Vagina (tissue), 2 donors: ENCODE measurements at places on chromosomes 11 and 22.

DNA sequence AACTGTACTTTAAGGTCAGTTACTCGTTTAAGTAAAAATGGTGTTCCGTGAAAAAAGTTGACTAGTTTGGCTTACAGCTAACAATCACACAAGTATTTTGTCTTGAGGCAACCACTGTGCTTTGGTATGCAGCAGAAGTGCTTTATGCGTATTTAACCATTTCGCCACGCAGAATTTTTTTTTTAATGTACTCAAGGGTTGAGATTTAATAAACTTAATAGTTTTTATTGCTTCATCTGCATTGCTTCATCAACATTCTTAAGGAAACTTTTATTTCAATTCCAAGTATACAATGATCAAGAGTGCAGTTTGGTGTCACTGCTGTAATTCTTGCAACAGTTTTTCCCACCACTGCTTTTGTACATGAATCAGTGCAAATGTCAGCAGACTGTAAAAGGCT is 66.4 kb downstream of the ZNRF3 start:
- no peaks in the 10 kb centered on the region for H3K27me3 ChIP-seq
- DNase-seq = no peak
- no peaks in the 10 kb centered on the region for H3K36me3 ChIP-seq
- peak overlapping the region; percentile 18 for H3K27ac ChIP-seq
- no peak overlapping the region for H3K4me3 ChIP-seq
- peaks cover 49% of the 10 kb centered on the region for H3K4me1 ChIP-seq

GRCh38 chr22:41844036-41844435 is 11.1 kb downstream of the SREBF2 start:
- peaks cover 100% of the 10 kb centered on the region for H3K4me1 ChIP-seq
- H3K27me3 ChIP-seq = no peaks in the 10 kb centered on the region
- no peak overlapping the region for H3K4me3 ChIP-seq
- peak overlapping the region; percentile 27 for H3K27ac ChIP-seq

GRCh38 chr22:29245626-29246385 is 22.0 kb downstream of the RHBDD3 start:
- peak; percentile 95 for DNase-seq
- no peak overlapping the region for H3K4me3 ChIP-seq
- H3K27ac ChIP-seq = no peak overlapping the region
- H3K36me3 ChIP-seq = no peaks in the 10 kb centered on the region

DNA sequence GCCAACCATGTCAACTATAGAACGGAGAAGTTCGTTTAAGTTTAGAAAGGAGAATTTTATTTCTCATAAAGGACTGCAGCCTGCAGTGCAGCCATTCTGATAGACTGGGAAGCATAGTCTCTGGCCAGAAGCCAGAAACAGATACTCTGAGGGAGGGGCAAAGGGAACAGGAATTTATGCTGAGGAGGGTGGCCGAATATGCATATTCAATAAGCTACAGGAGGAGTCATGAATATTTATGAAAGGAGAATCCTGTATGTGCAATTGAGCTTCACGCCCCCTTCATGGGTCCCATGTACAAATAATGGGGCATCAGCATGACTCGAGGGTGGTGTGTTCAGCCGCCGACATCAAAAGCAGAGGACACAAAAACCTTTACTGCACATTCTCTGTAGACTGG is 199.9 kb downstream of the CWF19L2 start:
- no peak overlapping the region for H3K27ac ChIP-seq
- H3K4me1 ChIP-seq = no peaks in the 10 kb centered on the region
- no peak overlapping the region for H3K4me3 ChIP-seq
- H3K27me3 ChIP-seq = no peaks in the 10 kb centered on the region
- no peaks in the 10 kb centered on the region for H3K36me3 ChIP-seq
- DNase-seq = no peak

DNA sequence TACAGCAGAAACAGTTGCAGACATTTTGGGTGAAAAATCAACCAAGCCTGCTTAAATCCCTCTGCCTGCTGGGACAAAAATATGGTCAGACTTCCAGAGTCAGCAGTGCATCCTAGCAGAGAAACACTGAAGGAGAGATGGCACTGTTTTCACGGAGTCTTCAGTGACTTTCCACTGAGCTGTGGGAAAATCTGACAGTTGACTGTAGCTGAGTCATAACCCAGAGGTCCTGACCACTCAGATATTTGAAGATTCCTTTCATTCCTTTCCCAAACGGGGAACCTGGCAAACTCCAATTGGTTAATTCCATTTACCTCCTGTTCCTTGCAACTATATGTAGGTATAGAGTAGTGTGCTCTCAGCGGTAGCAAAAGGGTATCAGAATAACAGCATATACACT is 20.9 kb upstream of the UPB1 start:
- DNase-seq = no peak
- no peaks in the 10 kb centered on the region for H3K4me1 ChIP-seq
- H3K4me3 ChIP-seq = no peak overlapping the region
- H3K27ac ChIP-seq = no peak overlapping the region
- no peaks in the 10 kb centered on the region for H3K27me3 ChIP-seq
- no peaks in the 10 kb centered on the region for H3K36me3 ChIP-seq
